ENCODE measurements at places on chromosomes 3 and 15.

GRCh38 chr3:38823722-38824121 is 7.7 kb upstream of the SCN10A start:
- no peak for DNase-seq

DNA sequence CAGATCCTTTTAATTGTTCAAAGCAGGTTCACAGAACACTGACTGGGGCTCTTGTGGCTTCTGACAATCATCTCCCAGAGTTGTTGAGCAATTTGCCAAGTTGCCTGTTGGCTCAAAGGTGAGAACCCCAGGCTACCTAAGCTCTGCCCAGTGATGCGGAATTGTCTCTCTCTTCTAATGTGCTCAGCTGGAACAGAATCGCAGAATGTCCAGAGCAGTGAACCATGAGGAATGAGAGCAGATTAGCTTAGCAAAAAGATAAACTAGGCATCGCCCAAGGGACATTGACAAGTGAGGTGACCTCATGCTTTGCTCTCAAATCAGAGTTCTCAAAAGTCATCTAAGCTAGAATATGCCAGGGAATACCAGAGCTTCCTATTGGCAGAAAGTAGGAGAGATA is 148.1 kb downstream of the WDR76 start:
- no peak for DNase-seq

DNA sequence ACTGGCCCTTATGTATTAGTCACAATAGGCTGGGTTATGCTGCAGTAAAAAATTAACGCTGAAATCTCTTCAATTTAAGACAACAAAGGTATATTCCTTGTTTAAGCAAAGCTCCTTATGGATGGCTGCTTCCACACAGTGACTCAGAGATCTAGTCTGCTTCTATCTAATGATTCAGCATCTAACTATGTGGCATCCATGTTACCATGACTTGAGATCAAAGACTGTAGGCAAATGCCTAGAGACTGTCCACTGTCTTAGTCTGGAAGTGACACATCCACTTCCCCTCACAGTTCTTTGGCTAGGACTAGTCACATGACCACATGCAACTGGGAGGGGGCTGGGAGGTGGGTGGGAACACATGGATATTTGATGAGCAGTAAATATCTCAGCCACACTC is 61.3 kb upstream of the PSMD6 start:
- DNase-seq = no peak

DNA sequence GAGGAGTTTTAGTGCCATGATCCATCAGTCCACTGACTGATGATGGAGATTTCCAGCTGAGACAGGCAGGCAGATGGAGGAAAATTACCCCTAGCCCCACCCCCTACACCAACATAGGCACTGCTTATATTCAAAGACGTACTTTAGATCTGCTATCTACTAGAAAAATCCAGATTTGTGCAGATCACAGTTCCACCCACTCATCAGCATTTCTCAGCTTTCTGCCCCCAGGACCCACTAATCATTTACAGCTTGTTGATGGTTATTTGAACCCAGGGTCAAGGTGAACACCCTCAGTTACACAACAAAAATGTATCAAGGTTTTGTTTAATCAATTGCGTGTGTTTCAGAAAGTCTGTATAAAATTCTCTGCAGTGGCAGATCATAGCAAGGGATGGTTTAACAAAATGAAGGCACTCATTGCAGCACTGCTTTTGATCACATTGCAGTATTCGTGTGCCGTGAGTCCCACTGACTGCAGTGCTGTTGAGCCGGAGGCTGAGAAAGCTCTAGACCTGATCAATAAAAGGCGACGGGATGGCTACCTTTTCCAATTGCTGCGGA is at the start of gene HRG:
Gene HRG, plus strand, starts transcription at position 390 of the 564 bp plus-strand sequence. Its CDS starts 18 bp downstream, at position 408.
- no peak for DNase-seq

DNA sequence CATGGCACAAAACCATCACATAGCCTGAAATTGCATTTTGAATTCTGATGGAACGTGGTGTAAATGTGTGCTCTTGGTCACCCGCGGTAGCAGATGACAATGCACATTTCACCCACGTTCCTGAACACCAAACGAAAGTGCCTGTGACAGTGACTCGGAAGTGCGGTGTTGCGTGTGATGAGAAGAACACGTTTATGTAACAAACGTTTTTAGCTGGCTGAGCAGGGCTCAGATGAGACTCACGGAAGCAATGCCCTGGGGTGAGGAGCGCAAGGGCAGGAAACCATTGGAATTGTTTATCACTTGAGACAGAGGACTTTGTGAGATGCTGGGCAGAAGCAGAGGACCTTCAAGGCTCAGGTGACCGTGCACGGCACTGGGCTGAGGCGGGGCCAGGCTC is 449.2 kb upstream of the CFAP20DC start:
- DNase-seq = no peak

- no peak for DNase-seq
Measured at GRCh38 chr3:41640076-41640475, 321.8 kb downstream of the ULK4 start.

- DNase-seq = no peak
Measured at GRCh38 chr15:32715276-32715675, 2.5 kb upstream of the GREM1 start.

- no peak for DNase-seq
Measured at GRCh38 chr3:180421221-180421620, 180.7 kb upstream of the TTC14 start.

DNA sequence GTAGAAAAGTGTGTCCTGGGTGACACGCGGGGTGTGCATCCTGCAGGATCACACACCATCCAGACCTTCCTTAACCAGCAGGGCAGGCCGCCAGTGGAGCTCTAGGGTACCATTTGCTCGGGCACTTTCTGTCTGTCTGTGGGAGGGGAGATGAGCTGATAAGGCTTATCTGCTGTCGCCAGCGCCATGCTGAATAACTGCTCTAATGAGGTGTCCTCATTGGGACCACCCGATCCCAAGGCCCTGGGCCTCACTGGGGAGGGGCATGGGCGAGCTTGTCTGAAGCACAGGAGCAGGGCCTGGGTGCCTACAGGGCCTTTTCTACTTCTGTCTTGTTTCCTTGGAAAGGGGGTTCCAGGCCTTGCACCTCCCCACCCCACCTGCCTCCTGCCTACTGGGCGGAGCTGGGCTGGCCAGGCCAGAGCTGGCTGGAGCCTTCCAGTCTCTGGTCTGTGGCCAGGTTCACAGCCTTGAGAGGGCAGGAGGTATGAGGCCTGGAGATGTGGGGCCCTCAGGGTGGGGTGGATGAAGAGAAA is 2.5 kb upstream of the GATA2 start:
- DNase-seq = no peak

GRCh38 chr3:197023241-197023997 is 6.2 kb downstream of the MELTF start:
- DNase-seq = no peak

DNA sequence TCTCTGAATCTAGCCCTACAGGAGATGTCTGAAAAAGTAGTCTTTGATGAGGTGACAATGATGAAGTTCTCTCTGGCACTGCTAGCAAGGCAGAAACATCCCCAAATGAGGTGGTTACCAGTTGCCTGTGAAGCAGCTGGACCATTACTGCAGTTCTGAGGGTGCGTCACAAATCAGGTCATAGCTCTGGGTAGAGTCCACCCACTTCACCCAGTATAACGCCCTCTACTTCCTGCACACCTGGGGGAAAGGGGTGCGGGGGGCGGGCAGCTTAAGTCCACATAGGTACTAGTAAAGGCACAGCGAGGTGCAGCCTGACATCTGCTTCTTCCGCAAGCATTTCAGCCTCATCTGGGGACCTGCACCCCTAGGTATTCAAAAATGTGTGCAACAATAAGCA is 13.4 kb upstream of the SATB1 start:
- peak; percentile 10 for DNase-seq

All from stimulated activated CD8-positive, alpha-beta memory T cell treated with anti-CD3 and anti-CD28 coated beads, Interleukin-4, amount 100 ng/mL, for 1 hour (primary cell).